ENCODE measurements at places on chromosomes 2 and 18.

GRCh38 chr2:3126171-3126910 is 251.3 kb downstream of the EIPR1 start:
- DNase-seq: no peak

- peak; percentile 63 for DNase-seq
Measured at GRCh38 chr2:107325981-107326786, 440.2 kb upstream of the ST6GAL2 start.

GRCh38 chr2:149313512-149313972 is 16.8 kb upstream of the LYPD6 start:
- peak; percentile 35 for DNase-seq

GRCh38 chr2:201597397-201597796 is 45.9 kb downstream of the TMEM237 start:
- peak; percentile 45 for DNase-seq

DNA sequence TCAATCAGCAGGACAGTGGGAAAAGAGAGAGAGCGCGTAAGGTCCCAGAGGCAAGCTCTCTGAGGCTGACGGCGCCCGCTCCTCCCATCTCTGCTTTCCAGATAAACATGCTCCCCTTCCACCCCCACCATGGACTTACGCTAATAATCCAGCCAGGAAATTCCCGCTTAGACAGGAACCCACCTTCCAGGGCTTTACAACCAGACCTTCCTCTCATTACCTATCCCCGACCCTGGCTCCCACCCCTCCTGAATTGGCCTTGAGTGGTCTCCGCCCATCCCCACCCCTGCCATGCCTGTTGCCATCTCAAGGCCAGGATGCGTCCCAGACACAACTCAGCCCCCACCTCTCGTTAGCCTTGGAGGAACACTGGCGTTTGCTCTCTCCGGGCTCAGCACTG is 131.1 kb downstream of the SMAD2 start:
- no peak for DNase-seq

DNA sequence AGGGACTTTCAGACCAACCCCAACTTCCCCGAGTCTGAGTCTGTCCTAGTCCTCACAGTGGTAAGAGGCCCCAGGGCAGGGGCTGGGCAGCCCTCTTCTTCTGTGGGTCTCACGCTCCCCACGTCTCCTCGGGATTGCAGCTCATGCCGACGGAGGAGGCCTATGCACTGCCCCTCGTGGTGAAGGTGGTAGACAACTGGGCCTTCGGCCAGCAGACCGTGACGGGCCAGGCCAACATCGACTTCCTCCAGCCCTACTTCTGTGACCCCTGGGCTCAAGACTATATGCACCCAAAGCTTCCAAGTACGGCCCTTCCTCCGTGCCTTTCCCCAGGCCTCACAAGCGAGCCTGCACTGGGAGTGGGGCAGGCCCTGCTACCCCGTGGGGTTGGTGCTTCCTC is 44.3 kb downstream of the LMAN2L start:
- DNase-seq: no peak

- no peak for DNase-seq
Measured at GRCh38 chr2:161199912-161200701, 39.9 kb downstream of the TANK start.

DNA sequence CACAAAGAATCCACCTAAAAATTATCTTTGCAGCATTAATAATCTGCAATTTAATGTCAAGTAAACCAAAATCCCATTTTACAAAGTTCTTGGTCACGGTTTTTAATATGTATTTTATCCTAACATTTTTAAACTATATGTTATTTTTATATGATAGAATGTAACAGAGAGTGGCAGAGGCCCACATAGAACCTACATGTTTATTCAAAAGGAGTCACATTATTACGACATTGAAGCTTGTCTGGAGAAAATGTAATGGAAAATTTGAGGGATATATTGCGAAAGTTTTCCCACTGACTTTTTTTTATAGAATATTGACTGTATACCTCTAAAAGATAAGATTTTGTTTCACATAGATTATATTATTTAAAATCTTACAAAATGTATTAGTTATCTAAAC is 89.7 kb upstream of the COL3A1 start:
- DNase-seq: no peak

DNA sequence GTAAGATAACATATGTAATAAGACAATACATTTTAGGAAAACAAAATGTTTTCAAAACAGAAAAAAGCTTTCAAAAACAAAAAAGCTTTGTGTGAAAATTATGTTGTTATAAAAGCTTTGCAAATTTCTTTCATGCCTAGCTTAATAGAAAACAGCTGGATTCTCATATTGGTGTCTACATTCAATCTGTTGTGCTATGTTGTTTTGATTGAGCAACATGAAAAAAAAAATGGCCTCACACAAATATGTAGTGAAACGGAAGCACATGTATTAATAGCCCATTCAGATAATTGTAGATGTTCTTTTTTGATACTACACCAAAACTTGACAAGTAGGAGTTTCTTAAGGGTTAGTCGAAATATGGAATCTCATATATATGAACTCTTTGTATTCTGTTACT is 197.5 kb downstream of the ZEB2 start:
- no peak for DNase-seq

GRCh38 chr2:16013359-16013911 is 73.1 kb downstream of the MYCN start:
- DNase-seq: no peak

GRCh38 chr2:177604271-177605065 is 211.9 kb downstream of the AGPS start:
- peak; percentile 79 for DNase-seq

GRCh38 chr2:116674188-116674587 is 1140.3 kb upstream of the DDX18 start:
- DNase-seq: no peak

DNA sequence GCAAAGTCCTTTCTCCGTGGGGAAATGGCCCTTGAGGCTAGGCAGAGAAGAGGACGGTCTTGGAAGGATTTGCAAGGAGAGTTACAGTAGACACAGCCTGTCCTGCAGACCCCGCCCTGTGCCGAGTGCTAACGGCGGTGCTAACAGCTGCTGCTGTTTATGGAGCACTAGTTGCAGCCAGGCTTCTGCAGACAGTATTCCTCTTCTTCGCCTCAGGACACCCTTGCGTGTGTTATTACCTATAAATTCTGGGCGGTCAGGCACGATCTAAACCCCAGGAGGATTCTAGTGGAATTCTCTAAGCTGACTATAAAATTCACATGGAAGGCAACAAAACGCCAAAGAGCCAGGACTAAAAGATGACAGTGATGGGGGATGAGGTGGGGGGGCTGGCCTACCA is 139.8 kb downstream of the GLI2 start:
- peak; percentile 73 for DNase-seq

- DNase-seq: peak; percentile 57
Measured at GRCh38 chr18:34322365-34323289, 97.9 kb upstream of the NOL4 start.

DNA sequence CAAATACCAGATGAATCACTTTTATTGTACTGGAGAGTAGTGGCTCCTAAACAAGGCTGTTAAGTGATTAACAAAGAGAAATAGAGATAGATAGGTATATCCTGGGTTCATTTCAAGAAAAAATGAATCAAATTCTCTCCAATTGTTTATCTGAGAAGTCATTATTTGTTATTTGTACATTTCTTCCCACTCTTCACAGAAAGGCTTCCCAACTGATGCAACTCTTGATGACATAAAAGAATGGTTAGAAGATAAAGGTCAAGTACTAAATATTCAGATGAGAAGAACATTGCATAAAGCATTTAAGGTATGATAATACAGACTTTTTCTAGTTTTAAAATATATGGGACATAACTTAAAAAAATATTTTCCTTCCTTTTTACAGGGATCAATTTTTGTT is 7.9 kb downstream of the SSB start:
- DNase-seq: no peak

DNA sequence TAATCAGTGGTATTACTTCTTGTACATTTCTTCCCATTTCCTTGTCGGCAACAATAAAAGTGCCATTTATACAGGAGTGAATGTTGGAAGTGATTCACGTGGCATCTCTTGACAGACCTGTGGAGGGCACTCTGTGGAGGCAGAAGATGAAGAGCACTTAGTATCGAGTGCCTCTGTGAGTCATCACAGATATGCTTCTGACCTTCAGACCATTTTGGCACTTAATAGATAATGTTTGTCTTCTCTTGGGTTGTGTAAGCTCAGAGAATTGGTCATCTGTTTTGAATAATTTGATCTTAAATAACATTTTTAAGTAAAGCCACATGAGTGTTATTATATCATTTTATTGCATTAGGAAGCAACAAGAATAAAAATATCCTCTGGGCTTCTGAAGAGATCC is 305.5 kb downstream of the PTPRM start:
- no peak for DNase-seq

DNA sequence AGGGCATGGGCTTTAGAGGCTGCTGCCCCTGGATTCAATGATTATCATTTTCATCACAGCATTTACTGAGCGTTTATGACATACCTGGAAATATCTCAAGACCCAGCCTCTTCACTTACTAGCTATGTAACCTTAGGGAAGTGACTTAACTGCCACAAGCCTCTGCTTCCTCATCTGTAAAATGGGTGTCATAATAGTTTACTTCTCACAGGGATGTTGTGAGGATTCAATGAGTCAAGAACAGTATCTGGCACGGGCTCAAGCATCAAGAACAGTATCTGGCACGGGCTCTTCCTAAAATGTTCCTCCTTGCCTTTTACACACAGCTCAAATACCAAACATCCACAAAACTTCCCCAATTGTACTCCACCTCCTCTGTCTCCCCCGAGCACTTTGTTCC is 31.4 kb downstream of the LGALSL start:
- no peak for DNase-seq

Data from left hindlimb (tissue), 1 donor.